ENCODE measurements at places on chromosomes 11 and 22.

- no peak for DNase-seq
Measured at GRCh38 chr11:41250408-41250935, 209.0 kb downstream of the LRRC4C start.

DNA sequence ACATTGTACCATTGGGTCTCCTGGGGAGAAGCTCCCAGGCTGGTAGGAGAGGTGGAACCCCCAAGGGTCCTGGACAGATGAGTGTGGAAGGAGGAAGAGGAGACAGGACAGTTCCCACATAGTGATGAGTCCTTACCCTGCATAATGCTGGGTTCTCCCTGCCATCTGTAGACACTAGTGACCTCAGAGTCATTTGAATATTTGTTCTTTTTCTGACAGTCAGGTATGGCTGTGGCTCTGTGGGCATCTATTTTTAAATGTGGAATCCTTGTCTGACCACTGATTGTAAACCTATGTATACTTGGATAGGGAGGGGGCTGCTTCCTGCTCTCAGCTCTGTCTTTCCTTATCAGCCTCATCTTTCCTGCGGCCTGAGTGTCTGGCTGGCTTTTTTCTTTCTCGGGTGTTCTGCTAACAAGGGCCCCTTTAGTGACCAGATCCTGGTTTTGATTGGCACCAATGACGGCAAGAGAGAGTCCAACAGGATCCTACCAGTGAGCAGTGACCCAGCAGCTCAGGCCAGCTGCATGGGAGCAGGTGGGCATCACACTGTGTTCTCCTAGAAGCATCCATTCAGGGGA is 2.6 kb upstream of the SLC5A1 start:
- no peak for DNase-seq

DNA sequence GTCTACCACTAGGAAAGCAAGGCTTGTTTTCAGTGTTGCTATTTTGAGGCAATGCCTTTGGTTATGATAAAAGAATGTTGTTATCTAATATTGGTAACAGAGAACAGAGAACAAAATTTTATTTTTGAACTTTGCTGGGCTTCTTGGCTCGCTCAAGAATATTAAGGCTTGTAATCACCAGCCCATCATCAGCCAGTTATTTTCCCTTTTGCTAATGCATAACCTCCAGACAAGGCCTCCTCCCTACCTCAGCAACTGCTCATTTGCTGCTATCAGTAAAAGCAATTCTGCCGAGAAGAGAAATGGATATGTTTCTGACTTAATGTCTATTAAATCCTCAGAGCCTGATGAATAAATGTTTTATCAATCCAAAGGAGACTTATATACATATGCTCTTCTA is 8.9 kb downstream of the MTMR2 start:
- no peak for DNase-seq

DNA sequence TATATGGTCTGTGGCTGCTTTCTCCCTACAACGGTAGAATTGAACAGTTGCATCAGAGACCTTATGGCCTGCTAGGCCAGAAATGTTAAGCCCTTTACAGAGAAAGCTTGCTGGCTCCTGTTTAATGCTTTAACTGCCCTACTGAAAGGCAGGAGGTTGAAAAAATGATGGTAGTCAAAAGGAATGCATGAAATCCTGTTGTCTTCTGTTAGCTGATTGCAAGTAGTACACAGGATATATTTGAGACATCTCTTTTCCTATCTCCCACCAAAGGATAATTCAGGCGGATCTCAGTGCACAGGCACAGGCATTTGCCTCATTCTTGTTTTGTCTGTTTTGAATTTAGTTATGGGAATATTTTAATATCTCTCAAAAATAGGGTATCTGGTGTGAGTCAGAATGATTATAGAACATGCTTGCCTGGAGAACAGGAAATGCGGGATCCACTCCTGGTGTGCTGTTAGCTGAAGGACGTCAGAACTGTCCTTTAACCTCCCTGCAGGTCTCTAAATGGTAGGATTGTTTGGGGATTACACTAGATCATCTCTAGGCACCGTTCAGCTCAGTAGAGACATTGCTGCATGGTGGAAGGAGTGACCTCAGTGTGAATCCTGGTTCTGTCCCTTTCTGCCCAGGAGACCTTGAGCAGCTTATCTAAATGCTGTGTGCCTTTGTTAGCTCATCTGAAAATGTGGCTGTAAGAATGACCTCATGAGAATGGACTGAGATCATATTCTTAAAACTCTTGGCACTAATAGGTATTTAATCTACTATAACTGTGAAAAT is 49.5 kb downstream of the PACS1 start:
- DNase-seq = no peak

DNA sequence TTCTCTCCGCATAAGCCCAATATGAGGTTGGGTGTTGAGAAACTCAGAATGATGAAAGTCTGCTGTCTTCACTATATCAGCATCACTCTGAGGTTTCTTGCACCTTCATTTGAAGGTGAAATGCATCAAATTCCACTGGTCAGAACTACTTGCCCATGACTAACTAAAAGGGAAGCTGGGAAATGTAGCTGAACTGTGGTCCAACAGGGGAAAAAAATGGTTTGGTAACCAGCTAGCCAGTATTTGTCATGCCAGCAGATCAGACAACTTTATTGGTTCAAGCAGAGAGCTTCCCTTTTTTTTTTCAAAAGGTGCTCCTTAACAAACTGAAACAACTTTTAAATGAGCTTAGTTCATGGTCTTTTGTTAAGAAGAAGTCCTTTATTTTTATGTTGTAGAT is 14.2 kb upstream of the PIK3C2A start:
- no peak for DNase-seq

DNA sequence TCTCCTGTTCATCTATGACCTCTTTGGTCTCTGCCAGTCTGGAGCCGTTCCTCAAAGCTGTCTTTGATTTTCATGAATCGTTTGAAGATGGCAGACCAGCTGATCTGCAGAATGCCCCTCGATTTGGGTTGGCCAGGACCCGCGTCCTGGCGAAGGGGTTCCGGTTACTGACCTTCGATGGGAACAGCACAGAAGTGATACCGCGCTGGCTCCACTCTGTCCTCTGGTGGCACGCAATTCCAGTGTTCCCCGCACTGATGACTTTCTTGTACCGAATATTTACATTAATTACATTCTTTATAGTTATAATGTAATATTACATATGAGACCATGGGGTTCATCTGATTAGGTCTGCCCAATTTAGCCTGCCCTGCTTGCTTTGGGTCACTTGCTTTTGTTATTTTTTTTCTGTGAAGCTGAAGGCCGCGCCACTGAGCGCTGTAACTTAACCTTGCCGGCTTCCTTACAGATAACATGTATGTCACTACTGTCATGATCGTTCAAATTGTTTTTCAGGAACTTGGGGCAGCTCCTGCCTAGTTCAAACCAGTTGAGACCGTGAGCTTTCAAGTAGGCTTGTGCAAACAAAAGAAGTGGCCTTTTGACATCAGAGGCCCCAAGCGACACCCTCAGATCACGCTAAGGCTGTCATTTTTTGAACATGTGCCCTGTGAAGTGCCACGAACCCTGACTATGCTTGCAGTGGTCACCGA is 4.1 kb upstream of the USP18 start:
- DNase-seq = no peak

DNA sequence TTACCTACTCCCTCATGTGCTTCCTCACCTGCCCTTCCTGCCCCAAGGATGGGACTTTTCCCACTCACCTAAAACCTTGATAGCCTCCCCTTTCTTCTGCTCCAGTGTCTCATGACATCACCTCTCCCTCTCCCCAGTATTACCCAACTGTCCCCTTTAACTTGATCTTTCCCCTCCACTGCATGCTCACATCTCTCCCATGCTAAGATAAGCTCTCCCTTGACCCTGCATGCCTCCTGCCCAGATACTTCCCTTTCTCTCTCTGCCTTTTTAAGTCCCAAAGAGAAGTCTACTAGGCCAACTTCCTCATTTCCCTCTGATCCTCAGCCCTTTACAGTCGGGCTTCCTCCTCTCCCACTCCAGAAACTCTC is 14.8 kb downstream of the CD3E start:
- no peak for DNase-seq

DNA sequence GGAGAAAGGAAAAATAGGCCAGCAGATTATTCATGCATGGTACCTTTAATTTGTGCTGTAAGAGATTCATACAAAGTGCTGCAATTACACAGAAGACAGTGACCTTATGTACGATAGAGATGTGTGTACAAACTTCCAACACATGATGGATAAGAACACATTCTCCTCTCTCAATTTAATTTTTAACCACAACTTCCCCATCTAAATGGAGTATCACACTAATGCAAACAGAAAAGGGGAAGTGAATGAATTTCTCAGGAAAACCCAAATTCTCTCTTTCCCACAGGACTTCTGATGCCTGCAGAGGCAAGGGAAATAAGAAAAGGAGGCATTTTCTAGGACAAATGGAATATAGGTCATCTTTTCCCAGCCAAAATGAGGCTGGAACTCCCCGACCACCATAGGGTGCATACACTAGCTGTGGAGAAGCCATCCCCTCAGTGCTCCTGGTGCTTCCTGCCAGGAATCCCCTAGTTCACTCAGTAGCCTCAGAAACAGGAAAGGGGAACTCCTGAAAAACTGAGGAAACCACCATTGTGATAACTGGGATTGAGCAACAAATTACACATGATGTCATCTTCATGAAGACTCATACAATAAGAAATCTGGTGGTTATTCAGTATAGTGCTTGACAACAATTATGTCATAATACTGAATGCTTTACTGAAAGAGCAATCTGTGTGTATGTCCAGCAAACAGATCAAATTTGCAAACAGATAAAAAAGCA is 22.4 kb downstream of the MMP10 start:
- no peak for DNase-seq

GRCh38 chr11:128725630-128726319 is 31.9 kb downstream of the FLI1 start:
- DNase-seq = no peak

All from stimulated activated CD4-positive, alpha-beta T cell treated with anti-CD3 and anti-CD28 coated beads, Interleukin-1b, Interleukin-23, amount 100 ng/mL, for 4 hours (primary cell).